Stimulated activated CD4-positive, alpha-beta T cell treated with anti-CD3 and anti-CD28 coated beads, TNF-alpha, amount 100 ng/mL, for 24 hours (primary cell): ENCODE measurements at places on chromosomes 1 and 21.

- no peak for DNase-seq
Measured at GRCh38 chr21:43313221-43313938, 113.6 kb downstream of the SIK1 start.

GRCh38 chr1:174217787-174218574 is 58.7 kb downstream of the RABGAP1L start:
- no peak for DNase-seq

- no peak for DNase-seq
Measured at GRCh38 chr1:114032271-114033215, 53.3 kb downstream of the OLFML3 start.

GRCh38 chr1:115251340-115251748 is 86.7 kb downstream of the NGF start:
- no peak for DNase-seq

DNA sequence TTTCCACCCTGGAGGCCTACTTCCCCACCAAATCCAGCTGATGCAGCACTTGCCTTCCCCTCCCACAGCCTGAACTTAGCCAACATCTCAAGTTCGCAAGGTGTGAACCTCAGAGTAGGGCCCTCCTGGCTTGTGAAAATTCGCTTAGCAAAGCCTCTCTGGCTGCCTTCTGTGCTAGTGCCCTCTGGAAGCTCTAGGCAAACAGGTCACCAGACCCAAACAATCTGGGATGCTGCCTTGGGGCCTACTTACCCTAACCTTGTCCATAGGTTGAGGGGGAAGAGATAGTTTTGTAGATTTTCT is 30.3 kb upstream of the TRABD2B start:
- no peak for DNase-seq
